Stimulated activated CD8-positive, alpha-beta memory T cell treated with anti-CD3 and anti-CD28 coated beads, Interleukin-15, amount 100 ng/mL, for 48 hours (primary cell): ENCODE measurements at places on chromosomes 6 and 20.

DNA sequence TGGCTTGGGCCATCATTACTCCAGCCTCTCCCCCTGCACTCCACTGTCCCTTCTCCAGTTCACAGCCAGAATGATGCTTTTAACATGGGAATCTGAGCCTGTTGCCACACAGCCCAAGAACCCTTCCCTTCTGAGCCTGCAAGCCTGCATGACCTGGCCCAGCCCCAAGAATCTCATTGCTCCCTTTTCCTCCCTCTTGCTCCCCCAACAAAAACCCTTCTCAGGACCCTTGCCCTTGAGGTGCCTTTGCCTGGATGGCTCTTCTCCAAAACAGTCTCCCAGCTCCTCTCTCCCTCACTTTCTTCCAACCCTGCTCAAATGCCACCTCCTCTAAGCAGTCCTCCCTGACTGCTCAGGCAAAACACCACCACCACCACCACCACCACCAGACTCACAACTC is 157.2 kb downstream of the ANKRD60 start:
- no peak for DNase-seq

- DNase-seq: no peak
These were observed 111.4 kb upstream of the FKBP1C start for GRCh38 chr6:63099772-63100459.

GRCh38 chr6:45830441-45831139 is 185.1 kb downstream of the CLIC5 start:
- peak; percentile 65 for DNase-seq

- no peak for DNase-seq
These were observed 2.5 kb downstream of the PPP1R18 start for GRCh38 chr6:30683980-30684338.

GRCh38 chr6:7050872-7051779 is 56.6 kb upstream of the RREB1 start:
- no peak for DNase-seq

DNA sequence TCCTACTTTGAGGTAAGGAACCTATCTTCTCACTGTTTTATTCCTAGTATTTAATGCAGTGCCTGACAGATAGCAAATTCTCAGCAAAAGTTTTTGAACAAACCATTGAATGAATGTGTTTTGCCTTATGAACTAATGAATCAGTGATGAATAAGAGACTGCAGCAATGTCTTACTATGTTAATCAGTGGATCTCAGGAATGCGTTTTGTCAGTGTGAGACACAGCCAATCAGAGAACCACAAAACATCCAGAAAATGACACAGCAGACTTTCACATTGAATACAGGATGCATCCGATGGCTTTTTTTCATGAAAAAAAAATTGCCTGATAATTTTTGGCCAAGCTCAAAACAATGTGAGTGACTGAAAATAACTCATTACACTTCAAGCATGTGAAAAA is 270.5 kb downstream of the BMP2 start:
- DNase-seq: no peak

DNA sequence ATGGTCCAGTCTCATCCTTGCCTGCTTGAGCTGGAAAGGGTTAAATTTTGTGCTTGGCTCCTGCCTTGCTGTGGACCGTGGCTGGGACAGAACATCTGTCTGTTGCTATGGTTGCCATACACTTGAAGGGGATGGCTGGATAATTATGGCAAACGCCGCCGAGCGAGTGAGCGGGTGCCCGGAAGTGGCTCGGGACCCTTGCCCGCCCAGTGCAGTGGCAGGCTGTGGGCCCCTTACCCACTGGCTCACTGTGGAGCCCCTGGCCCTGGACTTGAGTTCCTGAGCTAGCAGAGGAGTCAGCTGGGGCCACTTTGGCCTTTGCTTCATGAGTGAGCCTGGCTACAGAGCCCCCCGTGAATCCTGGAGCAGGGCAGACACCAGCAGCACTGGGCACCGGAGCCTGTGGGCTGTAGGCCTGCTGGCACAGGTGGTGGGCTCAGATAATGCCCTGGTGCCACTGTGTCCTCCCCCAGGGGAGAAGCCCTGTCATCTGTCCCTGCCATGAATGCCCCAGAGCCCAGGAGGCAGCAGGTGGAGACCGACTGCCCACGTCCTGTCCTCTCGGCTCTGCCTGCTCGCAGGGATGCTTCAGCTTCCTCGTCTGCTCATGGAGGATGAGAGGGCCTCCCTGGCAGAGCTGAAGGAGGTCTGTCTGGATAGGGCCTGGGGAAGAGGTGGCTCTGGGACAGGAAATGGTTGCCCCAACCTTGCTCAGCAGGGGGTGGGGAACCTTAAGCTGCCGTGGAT is 25.5 kb upstream of the NOL4L start:
- no peak for DNase-seq

DNA sequence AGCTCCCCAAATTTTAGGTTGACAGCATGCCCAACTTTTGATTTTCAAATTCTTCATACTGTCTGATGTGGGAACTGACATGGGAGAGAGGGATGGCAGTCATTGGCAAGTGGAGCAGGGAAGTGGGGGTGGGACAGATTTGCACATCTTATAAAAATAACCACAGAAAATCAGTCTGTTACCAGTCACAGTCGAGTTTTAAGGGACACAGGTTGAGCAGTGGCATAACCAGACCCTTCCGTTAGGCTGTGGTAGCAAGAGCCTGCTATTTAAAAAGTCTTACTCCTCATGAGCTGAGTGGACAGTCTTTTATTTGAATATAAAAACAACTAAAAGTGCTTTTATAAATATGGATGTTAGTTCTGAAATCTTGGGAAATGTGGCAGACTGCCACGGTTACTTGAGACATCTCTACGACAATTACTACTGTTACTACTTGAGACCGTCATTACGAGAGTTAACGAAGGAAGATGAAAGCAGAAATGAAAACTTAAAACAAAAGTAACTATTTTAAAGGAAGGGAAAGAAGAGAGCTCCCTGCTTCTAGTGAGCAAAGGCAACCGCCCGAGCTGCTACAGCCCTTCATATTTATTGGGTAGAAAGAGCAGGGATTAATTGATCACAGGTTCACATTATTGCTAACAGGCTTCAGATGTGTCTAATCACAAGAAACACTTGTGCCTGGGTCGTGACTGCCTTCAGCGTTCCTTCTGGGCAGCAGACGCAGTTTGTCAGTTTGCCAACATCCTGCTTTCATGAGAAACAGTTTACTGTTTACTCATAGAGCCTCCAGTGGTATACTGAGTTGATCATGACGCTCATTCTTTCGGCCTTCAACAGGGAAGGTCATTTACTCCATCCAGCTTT is 71.3 kb downstream of the EFHC1 start:
- no peak for DNase-seq

- DNase-seq: no peak
These were observed 59.4 kb downstream of the INSM1 start for GRCh38 chr20:20427227-20427864.

GRCh38 chr20:55174172-55174571 is 698.8 kb downstream of the DOK5 start:
- DNase-seq: no peak

GRCh38 chr20:50027611-50028105 is 44.9 kb downstream of the SNAI1 start:
- no peak for DNase-seq

GRCh38 chr20:4152696-4153235 is 137.4 kb upstream of the RNF24 start:
- DNase-seq: no peak

GRCh38 chr20:63846128-63846771 is 15.0 kb upstream of the ABHD16B start:
- no peak for DNase-seq

- no peak for DNase-seq
These were observed 46.8 kb downstream of the CYP24A1 start for GRCh38 chr20:54126806-54127655.

DNA sequence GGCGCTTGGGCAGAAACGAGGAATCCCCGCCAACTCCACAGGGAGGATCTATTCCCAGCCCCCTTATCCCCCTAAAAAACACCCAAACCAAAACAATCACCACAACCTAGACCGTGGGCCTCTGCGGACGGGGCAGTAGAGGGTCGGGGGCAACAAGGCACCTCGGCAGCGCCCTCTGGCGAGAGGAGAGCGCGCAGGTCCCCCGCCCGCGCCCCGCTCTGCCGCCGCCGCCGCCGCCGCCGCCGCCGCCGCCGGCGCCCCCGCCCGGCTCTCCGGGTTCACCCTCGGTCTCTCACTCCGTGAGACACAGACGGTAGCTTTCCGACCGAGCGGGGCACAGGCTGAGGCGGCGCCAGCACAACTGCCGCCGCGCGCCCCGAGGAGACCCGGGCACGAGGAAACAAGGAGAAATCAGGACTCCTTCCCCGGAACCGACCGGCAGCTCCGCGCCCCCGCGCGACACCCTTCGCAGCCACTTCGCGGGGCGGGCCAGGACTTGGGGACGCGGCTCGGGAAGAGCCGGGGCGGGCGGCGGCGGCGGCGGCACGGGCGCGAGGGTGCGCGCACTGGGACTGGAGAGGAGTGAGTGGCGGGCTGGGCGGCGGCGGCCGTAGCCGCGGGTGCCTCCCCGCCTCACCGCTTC is at the start of gene SLC35F1:
SLC35F1 (plus strand) TSS at position 307 of the 643 bp plus-strand sequence.
- no peak for DNase-seq

DNA sequence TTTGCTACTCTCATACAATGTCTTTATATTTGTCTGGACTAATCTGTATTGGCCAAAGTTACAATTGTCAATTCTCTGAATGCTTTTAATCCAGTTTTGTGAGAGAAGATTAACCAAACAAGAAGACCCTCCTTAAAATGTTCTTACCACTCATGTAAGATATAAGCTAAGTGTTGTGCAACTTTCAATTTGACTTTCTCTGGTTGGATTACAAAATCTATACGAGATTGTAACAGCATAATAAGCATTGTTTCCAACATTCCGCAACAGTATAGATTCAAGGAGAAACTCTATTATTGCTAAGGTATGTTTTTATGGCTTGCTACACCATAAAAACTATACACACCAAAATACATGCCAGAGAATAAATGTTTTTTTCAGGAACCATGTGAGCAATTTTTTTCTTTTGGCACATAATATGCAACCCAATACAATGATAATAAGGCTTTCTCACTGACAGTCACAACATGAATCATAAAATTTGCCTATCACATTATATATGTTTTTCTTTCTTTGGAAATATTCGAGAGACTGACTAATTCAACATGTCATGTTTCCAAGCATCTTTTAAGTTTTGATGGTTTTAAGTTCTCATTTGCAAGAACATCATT is 12.2 kb upstream of the TRPC4AP start:
- DNase-seq: no peak

- no peak for DNase-seq
These were observed 19.6 kb downstream of the BHLHE23 start for GRCh38 chr20:62987114-62987513.

- DNase-seq: no peak
These were observed 4.1 kb downstream of the CST7 start for GRCh38 chr20:24953209-24953575.

DNA sequence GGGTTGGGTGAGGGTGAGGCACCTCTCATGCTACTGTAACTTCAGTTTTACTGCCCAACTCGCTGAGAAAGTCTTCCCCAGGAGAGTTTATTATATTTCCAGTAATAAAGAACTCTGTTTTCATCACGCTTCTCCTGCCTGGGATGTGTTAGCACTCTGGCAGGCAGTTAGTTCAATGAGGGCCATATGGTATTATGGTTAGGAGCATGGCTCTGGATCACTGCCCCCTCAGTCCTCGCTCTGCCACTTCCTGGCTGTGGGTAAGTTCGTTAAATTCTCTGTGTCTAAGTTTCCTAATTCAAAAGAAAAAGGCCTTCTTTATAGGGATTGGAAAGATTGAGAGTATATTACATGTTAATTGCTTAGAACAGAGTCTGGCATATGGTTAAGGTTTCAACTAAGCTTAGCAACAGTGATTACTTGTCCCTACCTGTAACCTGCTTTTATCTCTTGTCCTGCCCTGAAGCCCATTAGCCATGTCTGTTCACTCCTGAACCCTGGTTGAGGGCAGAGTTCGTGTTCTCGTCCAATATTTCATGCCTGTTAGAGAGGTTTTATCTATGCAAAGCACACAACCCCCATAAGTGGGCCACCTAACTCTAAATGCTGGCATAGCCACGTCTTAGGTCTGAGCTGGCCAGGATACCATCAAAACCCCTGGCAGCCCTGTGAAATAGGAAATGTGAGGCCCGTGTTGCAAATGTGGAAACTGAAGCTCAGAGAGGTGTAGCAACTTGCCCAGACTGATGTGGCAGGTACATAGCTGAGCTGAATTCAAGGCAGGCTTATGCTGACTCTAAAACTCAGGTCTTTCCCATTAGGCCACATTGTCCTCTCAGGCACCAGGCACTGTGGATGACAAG is 342.5 kb upstream of the JARID2 start:
- no peak for DNase-seq

DNA sequence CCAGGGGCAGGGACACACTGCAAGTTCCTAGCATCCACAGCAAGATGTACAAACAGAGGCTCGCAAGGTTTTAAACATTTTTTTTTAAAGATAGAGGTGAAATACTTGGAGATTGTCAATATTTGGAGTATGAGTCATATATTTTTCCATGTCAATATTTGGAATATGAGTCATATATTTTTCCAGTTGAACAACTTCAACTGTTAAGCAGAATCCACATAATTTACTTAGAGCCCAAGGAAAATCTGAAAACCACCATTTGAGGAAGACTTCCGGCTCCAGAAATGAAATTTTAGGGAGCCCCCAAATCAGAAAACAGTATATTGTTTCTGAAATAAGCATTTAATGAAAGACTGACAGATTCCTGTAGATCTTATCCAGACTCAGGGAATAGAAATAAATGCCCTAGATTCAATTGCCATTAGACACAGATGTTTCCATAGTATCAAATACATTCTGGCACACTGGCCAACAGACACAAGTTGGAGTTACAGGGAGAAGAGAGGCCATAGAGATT is 51.6 kb upstream of the FAM184A start:
- no peak for DNase-seq

GRCh38 chr6:25217302-25217701 is 61.9 kb upstream of the CARMIL1 start:
- no peak for DNase-seq

DNA sequence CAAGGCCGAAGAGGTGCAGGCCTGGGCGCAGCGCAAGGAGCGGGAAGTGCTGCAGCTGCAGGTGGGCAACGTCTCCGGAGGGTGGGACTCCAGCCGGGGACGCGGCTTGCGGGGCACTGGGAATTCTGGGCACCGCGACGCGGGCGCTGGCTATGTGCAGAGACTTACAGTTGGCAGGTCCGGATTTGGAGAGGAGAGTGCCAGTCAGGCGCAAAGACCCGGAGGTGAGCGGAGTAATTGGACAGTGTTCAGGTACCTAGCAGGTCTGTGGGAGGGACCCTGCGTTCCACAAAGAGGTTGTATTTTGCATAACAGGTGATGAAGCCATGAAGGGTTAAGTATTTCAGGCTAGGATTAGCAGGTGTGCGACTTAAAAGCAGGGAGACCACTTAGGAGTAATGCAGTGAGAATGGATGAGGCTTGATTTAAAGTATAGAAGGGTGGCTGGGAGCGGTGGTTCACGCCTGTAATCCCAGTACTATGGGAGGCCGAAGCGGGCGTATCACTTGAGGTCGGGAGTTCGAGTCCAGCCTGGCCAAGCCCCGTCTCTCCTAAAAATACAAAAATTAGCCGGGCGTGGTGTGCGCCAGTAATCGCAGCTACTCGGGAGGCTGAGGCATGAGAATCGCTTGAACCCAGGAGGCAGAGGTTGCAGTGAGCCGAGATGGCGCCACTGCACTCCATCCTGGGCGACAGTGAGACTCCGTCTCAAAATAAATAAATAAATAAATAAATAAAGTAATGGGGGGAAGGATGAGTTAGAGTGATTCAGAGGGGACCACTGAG is 1.0 kb downstream of the MRPS26 start:
- no peak for DNase-seq
